ENCODE measurements at places on chromosomes 3 and 15.

DNA sequence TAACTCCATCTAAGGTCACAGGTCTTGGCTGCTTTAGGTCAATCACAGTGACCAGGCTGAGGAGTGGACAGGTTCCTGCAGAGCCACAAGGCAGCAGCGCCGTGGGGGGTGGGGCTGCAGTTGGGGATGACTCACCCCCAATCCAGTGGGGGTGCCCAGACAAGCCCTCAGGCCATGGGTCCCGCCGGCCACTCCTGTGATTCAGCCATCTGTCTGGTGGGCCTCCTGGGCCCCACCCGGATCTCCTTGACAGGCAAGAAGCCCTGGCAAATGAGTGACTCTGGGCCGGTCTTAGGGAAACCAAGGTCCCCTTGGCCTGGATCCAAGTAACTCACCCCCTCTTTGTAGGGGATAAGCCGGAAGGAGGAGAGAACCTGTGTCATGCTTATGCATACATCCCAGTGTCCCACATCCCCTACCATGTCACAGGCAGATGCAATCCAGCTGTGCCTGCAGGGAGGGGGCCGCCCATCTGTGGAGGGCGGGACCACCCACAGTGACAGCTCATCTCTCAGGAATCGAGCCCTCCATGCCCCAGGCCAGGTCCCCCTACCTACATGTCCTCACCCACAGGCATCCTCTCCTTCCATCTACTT, 495 bp upstream of the COL7A1 start:
- DNase-seq, result no peak

- DNase-seq, result no peak
Observed at GRCh38 chr15:68315495-68316031, 38.0 kb downstream of the FEM1B start.

- peak; percentile 27 for DNase-seq
Observed at GRCh38 chr3:124504332-124505059, 225.8 kb upstream of the UMPS start.

DNA sequence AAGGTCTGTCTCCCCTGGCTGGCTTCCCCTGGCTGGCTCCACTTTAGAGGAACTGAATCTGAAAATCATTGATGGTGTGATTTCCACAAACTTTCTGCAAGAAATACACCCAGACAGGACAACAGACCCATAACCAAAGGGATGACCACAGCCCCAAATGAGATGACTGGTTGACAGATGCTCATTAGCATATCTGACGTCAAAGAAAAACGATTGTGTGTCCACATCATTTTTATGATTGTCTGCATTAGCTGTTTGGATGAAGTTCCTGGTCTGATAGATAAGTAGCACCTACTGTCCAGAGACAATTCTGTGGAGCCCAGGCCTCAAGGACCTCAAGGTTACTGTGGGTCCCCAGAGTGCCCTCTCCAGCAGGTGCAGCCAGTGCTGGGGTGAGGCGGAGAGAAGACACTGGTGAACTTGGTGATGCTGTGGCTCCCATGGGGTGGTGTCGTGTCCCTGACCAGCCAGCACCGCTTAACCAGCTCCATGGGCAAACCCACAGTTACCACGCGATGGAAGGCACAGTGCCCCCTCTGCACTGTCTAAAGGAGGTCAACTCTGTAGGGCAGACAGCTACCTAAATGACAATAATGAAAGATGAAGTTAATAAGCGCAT, 127.4 kb downstream of the NSMCE3 start:
- no peak for DNase-seq

- no peak for DNase-seq
Observed at GRCh38 chr3:18830087-18830486, 318.2 kb upstream of the KCNH8 start.

DNA sequence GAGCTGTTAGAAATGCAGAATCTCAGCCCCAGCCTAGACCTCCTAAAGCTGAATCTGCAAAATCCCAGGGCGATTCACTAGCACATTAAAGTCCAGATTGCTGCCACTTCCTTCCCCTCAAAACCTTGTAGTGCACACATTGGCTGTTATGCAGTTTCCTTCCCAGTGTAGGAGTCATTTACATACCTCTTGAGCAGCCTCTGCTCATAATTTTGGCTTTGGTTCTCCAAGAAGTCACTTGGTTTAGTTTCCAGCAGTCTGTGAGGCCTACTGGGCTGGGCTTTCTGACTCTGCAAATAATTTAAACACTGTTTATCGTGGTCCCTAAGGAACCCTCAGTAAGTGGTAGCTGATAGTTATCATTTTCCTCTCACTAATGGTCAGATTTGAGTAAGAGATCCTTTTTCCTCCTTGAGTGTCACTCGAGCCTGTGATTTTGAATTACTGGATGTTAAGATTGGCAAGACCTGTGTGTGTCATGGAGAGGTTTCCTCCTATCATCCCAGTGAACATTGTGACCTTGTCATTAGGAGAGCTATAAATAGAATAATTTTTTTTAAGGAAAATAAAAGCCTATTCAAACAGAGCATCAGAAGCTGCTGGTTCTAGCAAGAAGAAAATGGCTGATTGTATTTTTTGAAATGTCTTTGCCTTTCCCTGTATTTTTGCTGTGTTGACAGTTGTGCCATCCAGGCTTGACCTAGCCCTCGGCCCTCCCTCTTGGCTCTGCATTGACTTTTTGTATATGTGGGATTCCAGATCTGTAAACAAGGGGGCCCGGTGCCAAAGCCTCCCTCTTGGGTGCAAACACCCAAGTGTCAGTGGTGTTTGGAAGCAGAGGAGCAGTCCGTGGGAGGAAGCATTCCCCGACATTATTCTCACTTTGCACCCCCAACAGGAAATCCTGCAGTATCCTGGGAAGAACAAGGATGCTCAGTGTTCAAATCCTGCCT, 134.8 kb upstream of the ANKRD28 start:
- DNase-seq, result no peak

GRCh38 chr3:40780925-40781406, 256.2 kb downstream of the ZNF621 start:
- peak; percentile 55 for DNase-seq

- no peak for DNase-seq
Observed at GRCh38 chr3:36362973-36363372, 17.3 kb upstream of the STAC start.

GRCh38 chr3:48233542-48233941, 7.4 kb upstream of the ZNF589 start:
- DNase-seq, result no peak

GRCh38 chr3:31993843-31994242, 12.3 kb downstream of the ZNF860 start:
- no peak for DNase-seq

DNA sequence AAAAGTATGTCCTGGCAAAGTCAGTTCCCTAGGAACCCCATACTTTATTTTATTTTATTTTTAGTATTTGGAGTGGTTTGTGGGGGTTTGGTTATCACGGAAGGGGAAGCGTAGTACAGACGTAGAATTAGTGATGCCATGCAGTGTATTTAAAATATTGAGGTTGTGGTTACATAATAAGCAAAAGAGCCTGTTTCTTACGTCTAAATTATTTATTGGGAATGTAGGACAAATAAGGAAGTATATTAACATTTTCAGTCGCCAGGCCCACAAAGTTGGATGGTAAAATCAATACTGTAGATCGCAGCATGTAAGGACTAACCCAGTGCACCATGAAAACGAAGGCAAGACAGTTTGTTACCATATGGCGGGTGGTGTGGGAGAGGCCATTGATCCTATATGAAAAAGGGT, 558 bp downstream of the DTWD1 start:
- DNase-seq, result no peak

GRCh38 chr3:43160664-43161063, 54.8 kb upstream of the POMGNT2 start:
- no peak for DNase-seq

DNA sequence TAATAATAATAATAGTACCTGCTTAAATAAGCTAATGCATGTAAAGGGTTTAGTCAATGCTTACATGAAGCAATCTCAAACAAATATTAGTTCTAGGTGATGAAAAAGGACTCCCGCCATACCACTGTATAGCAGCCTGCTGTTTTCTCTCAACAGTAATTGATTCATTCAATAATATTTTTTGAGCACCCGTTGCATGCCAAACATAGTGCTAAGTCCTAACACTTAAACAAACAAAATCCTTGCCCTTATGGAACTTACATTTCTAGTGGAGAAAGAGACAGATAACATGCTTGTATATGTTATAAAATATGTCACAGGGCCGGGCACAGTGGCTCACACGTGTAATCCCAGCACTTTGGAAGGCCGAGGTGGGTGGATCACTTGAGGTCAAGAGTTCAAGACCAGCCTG, 61.2 kb upstream of the FLNB start:
- DNase-seq, result no peak

Data from Ammon's horn (tissue), 1 donor.